ENCODE measurements at places on chromosomes 7 and 10. TPM values are rescaled to one million over a fixed set of nuclear protein-coding genes. Genes with fewer than 3 reads are reported as not detected.

Gene KIAA1549
- total RNA-seq = 2.1 TPM

- DNase-seq = no peak
- H3K4me3 ChIP-seq = no peak overlapping the region
- H3K4me1 ChIP-seq = peaks cover 39% of the 10 kb centered on the region
- H3K27ac ChIP-seq = no peak overlapping the region
- no peaks in the 10 kb centered on the region for H3K27me3 ChIP-seq
- H3K36me3 ChIP-seq = peaks cover 45% of the 10 kb centered on the region
These were observed 3.1 kb upstream of the PYROXD2 start for GRCh38 chr10:98417973-98418664.

- H3K27ac ChIP-seq = no peak overlapping the region
- no peaks in the 10 kb centered on the region for H3K36me3 ChIP-seq
- peaks cover 8% of the 10 kb centered on the region for H3K27me3 ChIP-seq
- no peaks in the 10 kb centered on the region for H3K4me1 ChIP-seq
- DNase-seq = no peak
These were observed 383.1 kb downstream of the SORCS3 start for GRCh38 chr10:105024184-105024583.

GRCh38 chr10:128025951-128026350, 100.3 kb downstream of the MKI67 start:
- DNase-seq = no peak
- H3K4me1 ChIP-seq = peaks cover 39% of the 10 kb centered on the region
- H3K36me3 ChIP-seq = no peaks in the 10 kb centered on the region
- H3K4me3 ChIP-seq = no peak overlapping the region
- H3K27ac ChIP-seq = no peak overlapping the region

DNA sequence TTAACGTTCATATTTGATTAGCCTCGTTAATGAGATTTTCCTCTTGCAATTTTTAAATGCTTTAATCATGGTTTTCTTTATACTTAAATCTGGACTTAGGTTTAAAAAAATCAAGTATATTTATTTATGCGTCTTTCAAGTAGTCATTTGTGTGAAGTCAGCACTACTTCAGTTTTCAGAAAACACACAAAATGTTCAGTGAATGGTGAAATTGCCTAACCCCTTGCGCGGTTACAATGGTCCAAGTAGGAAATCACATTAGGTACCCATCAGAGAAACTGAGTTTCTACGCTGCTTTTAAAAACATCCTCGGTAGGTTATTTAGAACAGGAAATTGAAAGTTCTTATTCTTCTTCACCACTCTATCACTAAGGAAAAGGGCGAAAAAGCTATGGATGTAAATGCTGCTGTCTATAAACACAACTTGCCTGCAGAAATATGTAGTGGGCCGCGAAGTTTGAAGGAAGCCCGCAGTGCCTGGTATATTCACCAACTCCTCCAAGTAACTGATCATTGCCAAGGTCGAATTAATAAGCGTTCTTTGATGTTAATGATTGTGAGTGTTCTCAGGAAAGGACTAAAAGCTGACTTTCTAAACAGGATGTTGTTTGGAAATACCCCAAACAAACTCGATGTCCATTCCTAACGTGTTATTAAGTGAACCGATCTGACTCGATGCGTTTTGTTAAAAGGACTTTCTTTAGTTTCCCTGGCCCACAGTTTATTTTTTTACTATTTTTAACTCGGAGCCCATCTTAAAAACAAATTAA, 1.0 kb downstream of the SYPL1 start:
- H3K4me3 ChIP-seq = peak overlapping the region; percentile 71
- H3K36me3 ChIP-seq = no peaks in the 10 kb centered on the region
- H3K4me1 ChIP-seq = peaks cover 59% of the 10 kb centered on the region
- no peaks in the 10 kb centered on the region for H3K27me3 ChIP-seq
- peak overlapping the region; percentile 100 for H3K27ac ChIP-seq
- no peak for DNase-seq

GRCh38 chr7:63114371-63114985, 884.2 kb upstream of the ZNF722 start:
- no peak for DNase-seq
- no peaks in the 10 kb centered on the region for H3K4me1 ChIP-seq
- H3K36me3 ChIP-seq = no peaks in the 10 kb centered on the region
- H3K27ac ChIP-seq = no peak overlapping the region
- H3K4me3 ChIP-seq = no peak overlapping the region
- no peaks in the 10 kb centered on the region for H3K27me3 ChIP-seq

GRCh38 chr10:130352291-130352645, 216.1 kb downstream of the GLRX3 start:
- H3K4me3 ChIP-seq = no peak overlapping the region
- peaks cover 20% of the 10 kb centered on the region for H3K27me3 ChIP-seq
- no peak overlapping the region for H3K27ac ChIP-seq
- no peak for DNase-seq

DNA sequence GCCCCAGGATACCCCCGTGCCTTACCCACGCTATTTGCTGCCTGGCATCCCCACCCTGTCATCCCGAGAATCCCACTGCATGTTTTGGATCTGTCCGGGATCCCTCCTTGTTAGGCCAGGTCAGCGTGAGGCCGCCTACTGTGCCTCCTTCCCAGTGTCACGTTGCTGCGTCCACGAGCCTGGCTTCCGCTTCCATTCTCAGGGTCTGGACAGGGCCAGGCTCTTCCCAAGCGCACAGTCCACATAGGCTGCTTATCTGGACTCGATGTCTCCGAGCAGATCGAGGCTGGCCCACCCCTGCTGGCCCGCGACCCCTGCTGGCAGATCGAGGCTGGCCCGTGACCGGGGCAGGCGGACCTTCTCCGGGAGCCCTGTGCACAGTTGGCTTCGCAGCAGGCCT, 27.1 kb downstream of the FOXK1 start:
- peaks cover 76% of the 10 kb centered on the region for H3K4me1 ChIP-seq
- H3K27me3 ChIP-seq = no peaks in the 10 kb centered on the region
- no peak overlapping the region for H3K4me3 ChIP-seq
- no peak for DNase-seq
- peaks cover 5% of the 10 kb centered on the region for H3K36me3 ChIP-seq

DNA sequence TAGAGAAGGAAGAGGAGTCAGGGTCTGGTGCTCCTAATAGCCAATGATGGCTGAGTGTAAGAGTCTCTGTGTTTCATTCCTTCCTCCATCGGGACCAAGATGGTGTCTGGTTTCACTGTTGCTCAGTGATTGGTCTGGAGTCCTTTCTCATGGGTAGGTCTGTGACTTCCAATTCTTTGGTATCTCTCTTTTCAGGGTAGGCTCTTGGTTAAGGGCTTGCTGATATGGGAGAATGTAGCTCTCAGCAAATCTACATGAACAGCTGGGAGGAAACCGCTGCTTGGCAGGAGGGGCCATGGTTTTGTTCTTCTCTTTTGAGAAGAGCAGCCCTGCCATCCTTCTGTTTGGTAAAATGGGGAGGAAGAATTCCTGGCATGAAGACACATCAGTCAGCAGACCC, 209.1 kb upstream of the PODXL start:
- peaks cover 83% of the 10 kb centered on the region for H3K27me3 ChIP-seq
- no peak overlapping the region for H3K27ac ChIP-seq
- DNase-seq = no peak
- no peaks in the 10 kb centered on the region for H3K4me1 ChIP-seq

GRCh38 chr7:81173766-81174281, 255.0 kb upstream of the SEMA3C start:
- no peaks in the 10 kb centered on the region for H3K36me3 ChIP-seq
- DNase-seq = no peak
- no peaks in the 10 kb centered on the region for H3K27me3 ChIP-seq
- H3K4me1 ChIP-seq = no peaks in the 10 kb centered on the region
- no peak overlapping the region for H3K4me3 ChIP-seq

Gene ORAI2
- total RNA-seq = 2.6 TPM

DNA sequence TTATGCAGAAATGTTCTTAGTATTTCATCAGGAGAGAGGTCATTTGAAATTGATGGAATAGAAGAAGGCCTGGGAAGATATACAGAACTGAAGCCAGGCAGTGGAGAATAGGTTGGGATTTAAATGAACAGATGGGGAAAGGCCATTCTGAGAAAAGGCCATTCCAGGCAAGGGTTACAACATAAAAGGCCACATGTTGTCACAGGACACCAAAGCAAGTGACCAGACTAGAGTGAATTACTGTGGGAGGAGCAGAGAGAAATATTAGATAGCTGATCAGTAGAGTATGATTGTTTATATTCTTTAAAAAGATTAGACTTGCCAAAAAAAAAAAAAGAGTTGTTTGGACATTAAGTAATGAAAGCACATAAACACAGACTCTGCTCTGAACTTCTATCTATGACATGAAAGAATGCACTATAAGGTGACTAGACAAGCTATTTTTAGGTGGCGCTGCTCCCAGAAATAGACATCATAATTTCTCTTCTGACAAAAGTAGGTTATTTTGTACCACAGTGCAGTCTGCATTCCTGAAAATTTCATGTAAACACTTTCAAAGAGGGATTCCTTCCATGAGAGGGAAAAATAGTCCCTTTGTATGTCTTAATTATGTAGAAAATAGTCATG, 55.2 kb upstream of the DKK1 start:
- no peak for DNase-seq
- no peaks in the 10 kb centered on the region for H3K36me3 ChIP-seq
- H3K27ac ChIP-seq = peak overlapping the region; percentile 1
- H3K27me3 ChIP-seq = no peaks in the 10 kb centered on the region
- peak overlapping the region; percentile 7 for H3K4me3 ChIP-seq

Gene ZNF485
- total RNA-seq = 1.5 TPM

Gene VWDE
- not detected for total RNA-seq

Gene CARD11
- total RNA-seq = 0.16 TPM

DNA sequence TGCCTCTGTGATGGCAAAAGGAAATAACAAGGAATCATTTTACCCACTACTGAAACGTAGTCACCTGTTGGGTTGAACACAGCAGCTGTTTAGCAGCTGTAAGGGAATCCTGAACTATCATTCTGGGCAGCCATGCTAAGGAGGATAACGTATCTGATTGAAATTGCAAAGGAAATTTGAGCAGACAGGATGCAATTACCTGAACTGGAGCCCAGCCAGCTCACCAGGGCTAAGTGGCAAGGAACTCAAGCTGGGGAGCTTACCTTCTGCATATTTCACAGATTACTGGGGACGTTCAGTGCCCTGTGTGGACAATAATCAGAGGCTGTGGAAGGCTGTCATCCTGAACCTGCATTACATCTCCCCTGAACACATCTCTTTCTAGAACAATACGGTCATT, 650.5 kb downstream of the SORCS3 start:
- H3K27ac ChIP-seq = no peak overlapping the region
- H3K4me3 ChIP-seq = no peak overlapping the region
- H3K4me1 ChIP-seq = no peaks in the 10 kb centered on the region
- no peak for DNase-seq
- no peaks in the 10 kb centered on the region for H3K36me3 ChIP-seq
- H3K27me3 ChIP-seq = no peaks in the 10 kb centered on the region

DNA sequence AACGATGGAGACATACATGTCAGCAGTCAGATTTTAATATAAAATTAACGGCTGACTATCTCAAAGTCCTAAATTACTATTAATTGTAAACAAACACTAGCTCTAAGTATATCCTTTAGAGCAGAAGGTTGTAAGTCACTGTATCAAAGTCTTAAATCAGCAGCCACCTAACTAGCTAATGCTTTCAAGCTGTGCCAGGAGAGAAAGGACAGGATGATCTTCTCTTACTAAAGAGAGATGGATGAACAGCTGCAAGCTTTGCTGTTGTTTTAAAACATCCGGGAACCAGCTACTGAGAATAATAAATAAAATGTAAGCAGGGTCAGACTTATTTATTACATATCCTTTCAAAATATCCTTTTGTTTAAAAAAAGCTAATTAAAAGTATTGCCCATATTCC, 24.0 kb upstream of the ABLIM1 start:
- peaks cover 98% of the 10 kb centered on the region for H3K4me1 ChIP-seq
- no peaks in the 10 kb centered on the region for H3K27me3 ChIP-seq
- peak overlapping the region; percentile 70 for H3K4me3 ChIP-seq

- no peaks in the 10 kb centered on the region for H3K36me3 ChIP-seq
- no peak overlapping the region for H3K27ac ChIP-seq
- DNase-seq = no peak
- H3K4me1 ChIP-seq = peaks cover 7% of the 10 kb centered on the region
- H3K27me3 ChIP-seq = no peaks in the 10 kb centered on the region
These were observed 79.3 kb downstream of the CSTF2T start for GRCh38 chr10:51620131-51620530.

DNA sequence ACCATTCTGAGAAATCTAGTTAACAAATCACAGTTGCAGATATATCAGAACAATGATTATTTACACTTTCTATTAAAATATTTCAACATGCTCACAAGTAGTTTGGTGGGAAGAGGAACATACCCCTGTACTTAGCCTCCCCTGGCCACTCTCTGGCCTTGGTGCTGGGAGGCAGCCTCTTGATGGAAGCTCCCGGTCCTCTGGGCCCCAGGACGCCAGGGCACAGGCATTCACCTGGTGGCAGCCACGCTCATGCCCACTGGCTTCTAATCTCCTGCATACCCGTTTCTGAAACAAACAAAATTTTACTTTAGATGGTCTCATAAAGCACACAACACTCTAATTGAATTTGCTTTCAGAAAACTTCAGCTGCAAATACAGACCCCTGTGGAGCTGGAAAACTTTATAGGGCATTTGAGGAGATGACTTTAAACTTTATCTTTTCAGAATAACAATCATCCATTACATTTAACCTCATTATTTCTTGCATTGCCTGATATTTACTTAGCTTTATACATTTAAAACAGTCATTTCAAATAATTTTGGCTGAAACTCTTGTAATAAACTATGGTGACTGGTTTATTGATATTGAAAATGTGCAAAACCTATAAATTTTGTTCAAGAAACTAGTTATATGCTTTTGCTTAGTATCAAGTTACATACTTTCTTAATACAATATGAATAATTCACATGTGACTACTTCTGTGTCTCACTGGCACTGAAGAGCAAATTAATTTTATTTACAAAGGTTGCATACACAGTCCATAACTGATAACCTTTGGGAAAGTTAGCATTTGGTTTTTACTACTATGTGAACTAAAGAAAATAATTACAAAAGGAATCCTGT, 30.8 kb downstream of the C10orf143 start:
- H3K27me3 ChIP-seq = no peaks in the 10 kb centered on the region
- DNase-seq = no peak
- no peaks in the 10 kb centered on the region for H3K4me1 ChIP-seq
- H3K27ac ChIP-seq = no peak overlapping the region
- H3K36me3 ChIP-seq = peaks cover 18% of the 10 kb centered on the region

Gene NIPSNAP2
- total RNA-seq = 357 TPM
